ENCODE measurements at places on chromosomes 2 and 18.

- DNase-seq: no peak
These were observed 238.5 kb downstream of the ALPK2 start for GRCh38 chr18:58390399-58390798.

DNA sequence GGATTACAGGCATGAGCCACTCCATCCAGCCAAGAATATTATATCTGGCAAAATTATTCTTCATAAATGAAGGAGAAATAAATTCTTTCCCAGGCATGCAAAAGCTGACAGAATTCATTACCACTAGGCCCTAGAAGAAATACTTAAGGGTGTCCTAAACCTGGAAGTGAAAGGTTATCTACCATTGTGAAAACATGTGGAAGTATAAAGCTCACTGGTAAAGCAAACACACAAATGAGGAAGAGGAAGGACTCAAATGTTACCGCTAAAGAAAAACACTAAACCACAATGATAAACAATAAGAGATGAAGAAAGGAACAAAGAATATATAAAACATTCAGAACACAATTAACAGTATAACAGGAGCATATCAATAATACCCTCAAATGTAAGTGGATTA lies 171.8 kb downstream of the CAMKMT start:
- DNase-seq: no peak

- DNase-seq: no peak
These were observed 11.8 kb downstream of the FN1 start for GRCh38 chr2:215423928-215424540.

DNA sequence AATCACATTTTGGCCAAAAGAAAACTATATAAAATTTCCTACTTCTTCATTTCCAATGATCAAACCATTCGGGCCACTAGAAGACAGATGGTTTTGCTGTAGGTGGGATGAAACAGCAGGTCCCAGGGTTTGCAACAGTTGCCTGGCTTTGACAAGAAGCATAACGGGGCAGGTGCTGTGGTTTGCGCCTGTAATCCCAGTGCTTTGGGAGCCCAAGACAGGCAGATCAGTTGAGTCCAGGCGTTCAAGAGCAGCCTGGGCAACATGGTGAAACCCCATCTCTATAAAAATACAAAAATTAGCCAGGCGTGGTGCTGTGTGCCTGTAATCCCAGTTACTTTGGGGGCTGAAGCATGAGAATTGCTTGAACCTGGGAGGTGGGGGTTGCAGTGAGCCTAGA lies 81.4 kb upstream of the XPO1 start:
- no peak for DNase-seq

DNA sequence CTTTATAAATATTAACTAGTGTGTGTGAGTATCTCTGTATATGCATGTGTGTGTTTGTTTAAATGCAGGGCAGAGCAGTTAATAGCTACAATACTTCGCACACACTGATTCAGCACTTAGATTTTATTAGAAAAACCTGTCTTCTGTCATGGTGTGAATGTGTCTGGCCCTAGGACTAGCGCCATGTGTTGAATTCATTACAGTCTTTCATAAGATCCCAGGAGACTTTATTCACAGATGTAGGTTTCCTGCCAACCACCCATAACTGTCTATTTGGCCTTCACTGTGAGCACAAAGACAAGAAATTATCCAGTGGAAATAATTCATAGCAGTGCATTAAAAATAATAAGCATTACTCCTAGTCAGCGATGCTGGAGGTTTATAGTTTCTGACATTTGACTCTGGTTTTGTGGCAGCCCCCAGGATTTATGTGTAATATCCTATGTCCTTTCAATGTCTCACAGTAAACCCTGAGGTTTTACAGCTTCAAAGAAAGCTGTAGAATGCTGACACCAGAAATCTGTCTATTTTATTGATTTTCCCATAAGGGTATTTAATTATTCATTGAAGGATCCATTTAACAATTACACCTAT lies 93.9 kb downstream of the ZNF804A start:
- peak; percentile 28 for DNase-seq

- peak; percentile 92 for DNase-seq
These were observed 211.9 kb downstream of the RBM43 start for GRCh38 chr2:151049746-151050145.

GRCh38 chr2:226794196-226794661 lies 5.4 kb downstream of the IRS1 start:
- DNase-seq: peak; percentile 58

GRCh38 chr2:3193443-3194330 lies 183.9 kb downstream of the EIPR1 start:
- DNase-seq: no peak

DNA sequence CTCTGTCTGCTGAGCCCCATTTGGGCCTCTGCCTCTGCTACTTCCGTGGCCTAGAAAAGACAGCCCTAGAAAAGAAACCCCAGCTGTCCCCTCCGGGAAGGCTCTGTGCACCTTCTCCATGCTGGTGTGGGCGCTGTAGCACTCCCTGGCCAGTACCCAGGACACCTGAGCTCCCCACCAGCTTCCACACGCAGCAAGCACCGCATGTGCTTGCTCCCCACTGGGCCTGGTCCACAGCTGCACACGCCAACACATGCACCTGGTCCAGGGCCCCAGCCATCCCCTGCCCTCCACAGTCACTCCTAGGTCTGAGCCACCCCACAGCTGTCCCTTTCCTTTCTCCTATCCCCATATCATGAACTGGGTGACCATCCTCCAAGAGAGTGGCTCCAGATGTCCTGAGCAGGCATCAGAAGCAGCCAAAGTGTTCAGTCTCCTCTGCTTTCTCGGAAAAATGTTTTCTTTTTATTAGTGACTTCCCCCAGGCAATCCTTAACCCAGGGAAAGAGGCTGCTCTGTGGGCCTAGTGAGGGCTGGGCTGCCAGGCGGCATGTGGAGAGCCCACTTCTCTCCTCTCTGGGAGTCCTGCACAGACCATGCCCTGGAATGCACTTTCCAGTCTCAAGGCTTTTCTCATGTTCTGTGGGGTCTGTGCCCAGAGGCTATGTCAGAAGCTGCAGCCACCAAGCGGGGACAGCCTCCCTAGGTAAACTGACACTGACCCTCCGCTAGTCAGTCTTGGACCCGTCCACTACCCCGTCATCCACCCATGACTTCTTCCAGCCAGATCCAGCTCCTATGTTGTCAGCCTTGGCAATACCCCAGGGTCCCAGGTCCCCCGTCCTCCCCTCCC lies 133.7 kb downstream of the KLHL29 start:
- no peak for DNase-seq
